ENCODE measurements at places on chromosomes 4 and X.
A peak's percentile ranks its signal among the peaks of the same experiment; 100 is the strongest.

DNA sequence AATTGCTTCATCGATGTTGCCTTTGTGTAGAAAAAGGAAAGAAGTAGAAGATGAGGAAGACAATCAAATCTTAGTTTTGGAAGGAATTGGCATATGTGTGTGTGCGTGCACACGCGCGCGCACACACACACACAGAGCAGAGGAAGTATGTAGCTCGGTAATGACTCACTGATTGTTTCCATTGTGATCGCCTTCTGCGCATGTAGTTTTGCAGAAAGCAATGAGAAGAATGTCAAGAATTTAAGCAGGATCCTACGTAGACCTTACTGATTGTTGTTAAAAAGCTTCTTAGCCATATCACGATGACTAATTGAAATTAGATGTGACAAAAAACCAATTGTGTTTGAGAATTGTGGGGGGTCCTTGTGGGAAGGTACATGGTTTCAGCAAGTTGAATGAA lies 12.8 kb upstream of the LIMCH1 start:
- peak; percentile 49 for ATAC-seq

DNA sequence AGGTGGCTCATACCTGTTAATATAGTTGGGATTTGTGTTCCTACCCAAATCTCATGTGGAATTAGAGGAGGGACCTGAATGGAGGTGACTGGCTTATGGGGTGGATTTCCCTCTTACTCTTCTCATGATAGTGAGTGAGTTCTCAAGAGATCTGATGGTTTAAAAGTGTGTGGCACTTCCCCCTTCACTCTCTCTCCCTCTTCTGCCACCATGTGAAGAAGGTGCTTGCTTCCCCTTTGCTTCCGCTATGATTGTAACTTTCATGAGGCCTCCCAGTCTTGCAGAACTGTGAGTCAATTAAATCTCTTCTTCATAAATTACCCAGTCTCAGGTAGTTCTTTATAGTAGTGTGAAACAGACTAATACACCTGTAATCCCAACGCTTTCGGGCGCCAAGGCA lies 28.3 kb upstream of the WDR19 start:
- ATAC-seq, result no peak

DNA sequence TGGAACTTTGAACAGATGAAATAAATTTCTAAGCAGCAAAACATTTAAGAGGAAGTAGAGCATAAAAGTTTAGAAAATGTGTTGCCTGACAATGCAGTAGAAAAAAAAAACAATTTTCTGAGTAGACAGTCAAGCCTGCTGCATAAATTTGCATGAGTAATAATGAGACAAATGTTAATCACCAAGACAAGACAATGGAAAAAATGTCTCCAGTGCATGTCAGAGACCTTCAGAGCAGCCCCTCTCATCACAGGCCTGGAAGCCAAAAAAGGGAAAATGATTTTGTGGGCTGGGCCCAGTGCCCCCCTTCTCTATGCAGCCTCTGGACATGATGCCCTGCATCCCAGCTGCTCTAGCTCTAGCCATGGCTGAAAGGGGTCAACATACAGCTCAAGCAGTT lies 204.6 kb downstream of the COX18 start:
- ATAC-seq, result no peak

DNA sequence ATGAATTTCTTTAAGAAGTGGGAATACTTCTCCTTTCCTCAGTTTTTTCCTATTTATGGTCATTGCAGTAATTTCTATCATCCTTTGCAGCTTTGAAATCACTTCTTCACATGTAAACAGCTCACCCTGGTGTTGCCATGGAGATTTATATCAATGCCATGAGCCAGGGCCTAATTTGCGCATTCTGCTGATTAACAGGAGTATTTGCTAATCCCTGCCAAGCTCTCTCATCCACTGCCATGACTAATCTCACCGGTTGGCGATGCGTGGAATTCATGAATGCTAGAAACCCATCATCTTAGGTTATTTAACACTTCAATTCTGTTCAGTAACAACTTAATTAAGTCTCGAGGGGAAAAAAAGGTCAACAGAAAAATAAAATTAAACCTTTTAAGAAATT lies 11.8 kb upstream of the FGF13 start:
- ATAC-seq, result no peak

GRCh38 chr4:19557161-19557560 lies 694.5 kb upstream of the SLIT2 start:
- no peak for ATAC-seq

DNA sequence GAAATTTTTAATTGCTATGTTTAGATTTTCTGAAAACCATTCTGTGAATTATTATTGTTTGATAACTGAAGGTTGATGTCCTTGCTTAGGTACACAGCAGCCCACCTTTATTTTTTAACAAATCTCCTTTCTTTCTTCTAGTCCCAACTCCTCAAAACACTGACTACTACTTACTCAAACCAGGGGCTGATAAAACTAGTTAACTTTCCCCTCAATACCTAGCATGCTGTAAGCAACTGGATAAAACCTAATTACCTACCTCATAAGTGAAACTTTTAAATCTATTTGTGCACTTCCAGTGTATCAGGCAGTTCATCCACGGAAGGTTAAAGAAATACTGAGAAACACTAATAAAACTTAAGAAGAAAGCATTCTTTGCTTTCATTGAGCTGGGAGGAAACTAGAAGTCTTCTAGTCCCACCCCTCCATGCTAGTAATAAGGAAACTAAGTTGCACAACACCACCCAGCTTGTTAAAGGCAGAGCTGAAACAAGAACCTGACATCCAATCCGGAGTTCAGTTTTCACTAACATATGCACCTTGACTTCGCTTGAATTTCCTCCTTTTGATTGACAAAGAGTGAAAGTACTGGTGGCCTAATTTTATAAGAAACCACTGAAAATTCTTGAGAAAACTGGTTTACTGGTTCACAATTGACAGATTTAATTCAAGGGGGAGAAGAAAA lies 180.2 kb upstream of the TET2 start:
- no peak for ATAC-seq

DNA sequence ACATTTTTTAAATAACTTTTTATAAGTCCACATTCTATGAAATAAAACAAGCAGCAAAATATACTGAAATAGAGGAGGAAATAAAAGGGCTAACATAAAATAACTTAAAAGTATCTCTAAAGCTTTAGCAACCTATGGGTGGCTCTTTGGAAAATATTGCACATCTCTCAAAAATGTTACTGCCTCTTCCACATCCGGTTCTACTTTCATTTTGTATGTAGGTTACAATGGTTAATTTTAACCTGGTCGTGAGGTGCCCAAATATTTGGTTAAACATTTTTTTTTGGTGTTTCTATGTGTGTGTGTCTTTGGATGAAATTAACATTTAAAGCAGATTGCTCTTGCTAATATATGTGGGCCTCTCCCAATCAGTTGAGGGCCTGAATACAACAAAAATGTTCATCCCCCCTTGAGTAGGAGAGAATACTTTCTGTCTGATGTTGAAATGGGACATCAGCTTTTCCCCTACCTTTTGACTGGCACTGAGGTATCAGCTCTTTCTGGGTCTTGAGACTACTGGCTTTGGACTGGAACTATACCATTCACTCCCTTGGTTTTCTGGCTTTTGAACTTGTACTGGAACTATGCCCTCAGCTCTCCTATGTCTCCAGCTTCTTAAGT lies 353.0 kb downstream of the ADAM29 start:
- ATAC-seq, result no peak

DNA sequence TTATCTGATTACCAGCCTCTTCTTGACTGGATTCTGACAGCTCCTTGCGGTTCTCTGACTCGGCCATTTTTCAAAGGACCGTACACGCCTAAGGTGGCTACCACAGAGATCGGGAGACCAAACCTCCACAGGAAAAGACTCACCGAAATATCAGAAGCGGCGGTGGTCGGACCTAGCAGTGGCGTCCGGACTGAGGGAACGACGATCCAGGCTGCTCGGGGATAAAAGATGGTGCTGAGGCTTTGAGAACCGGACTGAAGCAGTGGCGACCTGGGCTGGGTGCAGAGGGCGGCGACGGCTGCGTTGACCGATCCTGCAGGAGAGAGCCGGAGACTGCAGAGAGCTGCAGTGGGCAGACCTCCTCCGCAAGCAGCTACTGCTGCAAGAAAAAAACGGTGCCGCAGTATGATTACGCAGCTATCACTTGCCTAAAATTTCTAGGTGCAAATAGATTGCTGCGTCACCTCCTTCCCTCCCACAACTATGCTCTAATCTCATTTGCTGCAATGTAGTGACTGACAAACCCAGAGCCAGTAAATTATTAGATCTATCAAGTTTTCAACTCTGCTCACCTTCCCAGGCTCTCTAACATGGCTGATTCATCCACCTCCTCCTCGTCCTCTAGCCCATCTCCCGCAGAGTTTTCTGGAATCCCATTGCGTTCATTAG lies at the start of gene NAP1L2:
NAP1L2 (minus strand) TSS at position 426 of the 669 bp plus-strand sequence; CDS start at position 67, 359 bp downstream.
- peak; percentile 96 for ATAC-seq

GRCh38 chr4:23036503-23036902 lies 343.8 kb downstream of the GBA3 start:
- ATAC-seq, result no peak

GRCh38 chrX:146363919-146364318 lies 445.7 kb upstream of the CXorf51B start:
- ATAC-seq, result peak; percentile 81

DNA sequence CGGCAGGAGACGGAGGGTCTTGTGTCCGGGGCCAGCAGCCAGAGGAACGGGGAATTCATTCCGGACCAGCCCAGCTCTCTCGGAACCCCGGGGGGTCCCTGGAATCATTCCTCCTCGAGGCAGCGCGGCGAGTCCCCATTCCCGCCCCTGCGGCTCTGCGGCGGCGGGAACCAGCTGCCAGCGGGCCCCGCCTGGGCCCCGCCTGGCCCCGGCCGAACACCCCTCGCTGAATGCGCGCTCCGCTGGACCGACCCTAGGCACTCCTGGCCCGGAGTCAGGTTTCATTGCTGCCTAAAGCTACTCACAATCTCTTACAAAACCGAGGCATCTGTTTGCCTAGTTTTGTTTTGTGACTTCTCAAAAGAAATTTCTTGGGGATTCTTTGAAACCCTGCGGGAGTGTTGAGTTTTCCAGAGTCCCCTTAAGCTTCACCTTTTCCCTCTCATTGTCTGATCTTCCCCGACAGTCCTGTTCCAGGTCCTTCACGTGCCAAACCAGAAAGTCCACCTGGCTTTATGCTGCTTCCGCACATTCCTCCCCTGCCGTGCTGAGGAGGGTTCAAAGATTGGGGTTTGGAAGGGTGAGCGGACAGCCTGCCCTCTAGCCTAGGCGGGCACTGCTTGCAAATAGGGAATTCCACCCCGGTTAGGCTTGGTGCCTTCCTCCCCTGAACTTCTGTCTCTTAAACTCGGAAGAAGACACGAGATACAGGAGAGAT lies 789 bp downstream of the ARHGAP10 start:
- peak; percentile 62 for ATAC-seq

DNA sequence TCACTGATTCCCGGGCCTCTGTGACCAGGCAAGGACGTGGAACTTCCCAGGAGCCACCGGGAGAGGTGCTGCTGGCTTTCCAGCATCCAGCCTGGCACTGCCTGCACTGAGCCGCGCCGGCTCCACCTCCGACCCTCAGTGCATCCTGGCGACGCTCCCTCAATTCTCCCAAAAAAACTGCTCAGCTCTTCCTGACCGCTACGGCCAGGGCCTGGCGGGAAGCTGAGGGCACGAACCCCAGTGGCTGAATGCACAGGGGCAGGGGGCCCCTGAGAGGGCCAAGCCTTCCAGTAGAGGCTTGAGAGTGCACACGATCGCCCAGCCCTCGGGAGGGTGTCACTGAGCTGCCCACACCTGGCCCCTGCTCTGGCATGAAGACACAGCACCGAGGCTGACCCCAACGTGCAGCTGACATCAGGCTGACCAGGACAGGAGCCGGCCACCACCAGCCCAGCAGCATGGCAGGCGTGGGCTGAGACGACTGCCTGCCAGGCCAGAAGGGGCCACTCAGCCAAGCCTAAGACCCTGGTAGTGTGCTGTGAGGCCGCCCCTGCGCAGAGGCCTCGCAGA lies 6.9 kb downstream of the CTBP1 start:
- no peak for ATAC-seq

GRCh38 chrX:18422325-18422724 lies 3.1 kb upstream of the CDKL5 start:
- ATAC-seq, result no peak

DNA sequence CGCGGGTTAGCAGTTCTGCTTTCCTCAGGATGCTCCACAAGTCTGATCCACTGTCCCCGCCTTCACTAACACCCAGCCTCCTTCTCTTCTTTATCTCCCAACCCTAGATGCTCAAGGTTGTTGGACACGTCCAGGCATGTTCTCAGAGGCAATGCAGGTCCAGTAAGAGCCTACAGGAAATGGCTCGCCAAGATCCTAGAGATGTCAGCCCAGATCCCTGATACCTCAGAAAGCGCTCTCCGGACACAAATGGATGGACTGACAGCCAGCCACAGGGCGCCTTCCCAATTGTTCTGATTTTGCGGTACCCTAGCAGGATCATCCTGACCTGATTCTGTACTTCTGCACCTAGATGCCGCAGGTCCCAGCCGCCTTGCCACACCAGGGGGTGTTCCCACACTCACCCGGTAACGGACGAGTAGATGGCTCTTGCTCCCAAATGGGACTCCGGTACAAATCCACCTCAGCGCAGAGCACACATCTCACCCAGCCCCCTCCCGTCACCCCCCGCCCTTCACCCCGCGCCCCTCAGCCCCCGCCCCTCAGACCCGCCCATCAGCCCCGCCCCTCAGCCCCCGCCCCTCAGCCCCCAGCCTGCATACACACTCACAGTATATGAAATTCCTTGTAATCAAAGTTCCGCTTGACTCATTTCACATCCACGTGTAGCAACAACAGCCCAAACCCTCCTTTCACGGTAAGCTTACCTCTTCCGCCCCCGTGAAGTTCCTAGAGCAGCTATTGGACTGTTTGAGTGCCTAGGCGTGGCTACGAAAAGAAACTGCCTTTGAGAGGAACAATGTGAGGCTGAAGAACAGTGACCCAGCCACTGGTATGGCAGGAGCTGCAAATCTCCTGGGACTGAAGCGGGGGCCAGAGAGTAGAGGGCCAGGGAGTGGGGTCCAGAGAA lies at the start of gene EDA2R:
EDA2R (minus strand) TSS at position 488 of the 910 bp plus-strand sequence. CDS start 23,058 bp downstream, outside the sequence.
- peak; percentile 95 for ATAC-seq

- no peak for ATAC-seq
These were observed 420.8 kb upstream of the DIPK2B start for GRCh38 chrX:45621376-45622041.

- ATAC-seq, result no peak
These were observed 460.4 kb upstream of the BOD1L1 start for GRCh38 chr4:14087921-14088320.

DNA sequence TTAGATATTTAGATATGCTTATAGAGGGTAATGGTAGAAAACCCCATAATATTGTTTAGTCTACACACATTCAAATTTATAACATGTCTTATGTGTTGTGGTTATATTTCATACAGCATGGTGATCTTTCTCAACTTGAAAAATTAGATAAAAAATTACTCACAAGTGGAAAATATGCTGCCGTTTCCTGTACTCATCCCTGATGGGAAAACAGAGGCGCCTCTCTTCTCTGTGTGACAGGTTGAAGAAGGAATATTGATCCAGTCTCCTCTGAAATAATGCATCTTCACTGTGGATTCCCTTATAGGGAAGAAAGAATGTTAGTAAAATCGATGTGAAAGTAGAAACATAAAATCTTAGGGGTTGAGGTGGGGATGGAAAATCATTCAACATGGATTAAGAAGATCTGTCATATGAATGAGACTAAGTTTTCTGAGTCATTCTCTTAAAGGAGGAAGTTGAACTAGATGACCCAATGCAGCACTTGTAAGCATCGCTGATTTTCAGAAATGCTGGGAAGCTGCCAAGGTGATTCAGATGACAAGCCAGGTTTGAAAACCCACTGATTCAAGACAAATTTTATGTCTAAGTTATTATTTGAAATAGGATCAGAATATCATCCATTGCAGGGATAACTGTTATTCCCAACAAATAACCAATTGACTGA lies 70.7 kb downstream of the ANKRD50 start:
- ATAC-seq, result no peak

- ATAC-seq, result no peak
These were observed 65.5 kb downstream of the WFS1 start for GRCh38 chr4:6335040-6335590.

Data from motor neuron (in vitro differentiated cells).